Astrocyte of the hippocampus (primary cell): ENCODE measurements at places on chromosomes 5 and 9.

- DNase-seq: no peak
Measured at GRCh38 chr9:109512170-109512756, 14.2 kb upstream of the PTPN3 start.

DNA sequence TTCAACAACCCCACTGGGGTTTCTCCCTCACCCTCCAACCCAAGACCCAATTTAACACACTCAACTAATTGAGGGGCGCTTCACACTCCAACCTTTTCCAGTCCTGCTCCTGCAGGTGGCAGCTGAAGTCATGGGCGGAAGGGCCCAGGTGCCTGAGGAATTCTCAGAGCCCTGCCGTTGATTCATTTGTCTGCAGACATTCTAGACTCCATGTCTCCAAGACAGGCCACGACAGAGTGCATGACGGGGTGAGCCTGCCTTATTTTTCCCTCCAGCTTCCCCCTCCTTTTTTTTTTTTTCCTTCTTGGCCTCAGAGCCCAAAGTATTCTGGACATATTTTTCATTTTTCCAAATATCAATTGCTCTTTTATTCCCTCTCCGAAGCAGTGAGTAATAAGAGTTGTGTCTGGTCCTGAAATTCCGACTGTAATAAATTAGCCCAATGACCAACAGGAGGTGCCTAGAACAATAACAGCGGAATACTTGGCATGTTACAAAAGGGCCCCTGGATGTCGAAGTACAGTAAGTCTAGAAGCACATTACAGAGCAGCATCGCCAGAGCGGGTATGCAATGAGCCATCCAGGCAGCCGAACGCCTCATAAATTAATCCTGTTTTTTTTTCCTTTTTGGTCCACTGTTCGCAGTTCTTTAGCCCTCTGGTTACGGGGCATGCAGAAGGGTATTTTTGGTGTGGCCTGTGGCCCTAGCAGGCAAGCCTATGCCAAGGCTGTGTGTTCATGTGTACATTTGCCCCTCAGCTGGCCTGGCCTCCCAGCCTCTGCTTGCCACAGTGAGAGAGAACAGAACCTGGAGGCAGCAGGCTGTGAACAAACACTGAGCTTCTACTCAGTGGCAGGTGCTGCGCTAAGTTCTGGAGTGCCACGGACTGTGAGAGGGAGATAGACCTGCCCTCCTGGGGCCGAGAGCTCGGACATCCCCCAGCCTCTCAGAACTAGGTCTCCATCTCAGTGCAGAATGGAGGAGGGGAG, 8.6 kb upstream of the SMIM23 start:
- DNase-seq: peak; percentile 50

GRCh38 chr5:66864240-66864884, 268.2 kb downstream of the MAST4 start:
- DNase-seq: peak; percentile 50

GRCh38 chr5:31579558-31579957, 47.5 kb downstream of the C5orf22 start:
- DNase-seq: no peak

GRCh38 chr5:123710031-123710430, 198.1 kb downstream of the CSNK1G3 start:
- DNase-seq: no peak

DNA sequence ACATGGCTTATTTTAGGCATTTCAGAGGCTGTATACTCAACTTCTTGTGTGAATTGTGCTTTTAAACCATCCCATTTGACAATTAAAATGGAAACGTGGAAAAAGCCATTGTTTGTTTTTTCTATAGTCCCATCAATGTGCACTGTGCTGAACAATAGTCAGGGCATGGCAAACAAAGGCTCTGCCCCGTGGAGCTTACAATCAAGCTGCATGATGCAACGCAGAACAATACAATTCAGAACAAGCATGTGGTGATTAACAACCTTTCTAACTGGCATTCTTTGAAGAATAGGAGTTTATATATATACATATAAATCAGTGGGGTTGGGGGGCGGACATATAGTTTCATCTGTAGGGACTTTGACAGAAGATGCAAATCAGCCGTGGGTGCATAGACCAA, 2125.4 kb upstream of the WWC1 start:
- no peak for DNase-seq

- DNase-seq: peak; percentile 34
Measured at GRCh38 chr5:150658699-150659265, 2.3 kb upstream of the MYOZ3 start.

DNA sequence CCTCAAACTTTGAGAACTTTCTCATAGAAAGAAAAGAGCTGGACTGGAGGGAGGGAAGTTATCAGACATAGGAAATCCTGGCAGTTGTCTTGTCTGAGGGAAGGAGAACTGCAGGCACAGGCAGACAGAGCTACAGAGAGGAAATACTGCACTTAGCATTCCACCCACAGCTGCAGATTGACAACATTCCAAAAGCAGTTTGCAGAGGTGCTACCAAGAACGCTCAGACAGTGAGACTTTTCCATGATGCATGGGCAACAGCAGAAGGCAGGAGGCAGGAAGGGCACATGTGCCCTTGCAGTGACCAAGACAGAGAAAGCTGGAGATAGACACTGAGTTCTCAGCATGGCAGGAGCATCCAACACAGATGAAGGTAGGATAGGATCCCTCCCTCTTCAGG, 327.5 kb upstream of the ZNF462 start:
- peak; percentile 33 for DNase-seq

DNA sequence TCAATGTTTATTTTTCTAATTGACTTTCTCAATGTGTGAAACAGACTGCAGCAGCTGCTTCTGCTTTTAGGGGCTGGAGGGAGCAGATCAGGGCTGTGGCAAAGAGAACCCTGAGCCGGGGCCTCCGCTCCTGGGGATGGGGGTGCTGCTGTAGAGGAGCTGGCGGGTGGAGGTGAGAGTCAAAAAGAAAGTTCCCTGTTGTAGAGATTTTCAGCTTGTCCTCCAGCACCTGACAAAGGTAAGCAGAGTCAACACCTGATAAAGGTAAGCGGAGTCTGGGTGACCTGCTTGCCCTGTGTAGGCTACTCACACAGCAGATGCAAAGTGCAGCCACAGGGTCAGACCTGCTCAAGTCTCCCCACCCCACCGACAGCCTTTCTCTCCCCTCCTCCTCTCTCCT, 252.4 kb upstream of the IRX1 start:
- DNase-seq: no peak

DNA sequence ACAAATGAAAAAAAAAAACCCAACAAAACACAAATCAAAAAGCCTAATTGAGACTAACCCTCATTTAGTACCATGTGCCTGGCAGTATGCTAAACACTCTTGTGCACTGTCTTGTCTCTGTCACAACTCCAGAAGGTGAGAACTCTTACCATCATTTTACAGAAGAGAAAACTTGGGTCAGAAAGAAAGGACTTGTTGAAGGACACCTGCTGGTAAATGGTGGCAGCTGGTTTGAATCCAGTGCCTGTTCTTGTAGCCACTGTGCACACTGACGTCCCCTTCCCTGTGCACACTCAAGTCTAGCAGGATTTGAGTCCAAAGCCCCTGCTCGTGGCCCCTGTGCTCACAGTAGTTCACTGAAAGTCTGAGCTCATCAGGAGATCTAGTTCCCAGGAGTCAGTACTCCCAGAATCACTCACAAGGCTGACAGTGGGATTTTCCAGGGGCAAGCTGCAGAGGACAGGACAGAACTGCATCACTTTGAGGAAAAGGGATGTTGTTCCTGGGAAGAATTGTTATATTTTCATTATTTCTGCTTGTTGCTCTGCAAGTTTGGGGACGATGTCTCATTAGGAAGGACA, 43.0 kb upstream of the HSD17B4 start:
- DNase-seq: no peak

DNA sequence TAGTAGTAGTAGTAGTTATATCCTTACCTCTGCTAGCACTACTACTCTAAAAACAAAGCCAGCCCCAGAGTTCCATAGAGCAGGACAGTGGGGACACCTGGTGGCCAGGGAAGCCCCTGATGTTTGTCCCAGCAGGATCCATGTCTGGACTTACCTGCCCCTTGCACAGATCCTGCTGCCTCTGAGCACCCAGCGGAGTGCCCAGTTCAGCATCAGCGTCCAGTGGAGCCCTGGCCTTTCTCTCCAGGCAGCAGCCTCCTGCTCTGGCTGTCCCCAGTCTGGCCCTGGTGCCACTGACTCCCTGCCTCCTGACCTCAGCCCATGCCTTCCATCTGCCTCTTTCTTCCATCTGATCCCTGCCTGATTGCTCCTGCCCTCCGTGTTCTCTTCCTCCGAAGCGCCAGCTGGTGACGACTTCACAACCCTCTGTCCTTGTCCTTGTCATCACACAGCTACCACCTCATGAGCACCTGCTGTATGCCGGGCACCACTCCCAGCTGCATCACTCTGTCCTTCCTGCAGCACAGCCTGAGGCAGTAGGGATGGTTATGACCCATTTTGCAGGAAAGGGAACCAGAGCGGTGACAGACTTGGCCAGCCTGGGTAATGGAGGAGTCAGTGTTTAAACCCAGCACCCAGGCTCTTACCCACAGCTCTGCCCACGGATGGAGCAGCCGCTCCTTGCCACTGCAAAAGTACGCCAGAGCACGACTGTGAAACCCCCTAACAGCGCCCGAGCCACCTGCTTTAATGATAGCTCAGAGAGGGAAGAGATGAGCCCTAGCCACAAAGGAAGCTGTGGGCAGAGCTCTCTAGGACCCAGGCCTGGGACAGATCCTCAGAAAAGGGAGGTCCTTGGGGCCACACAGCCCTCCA, 11.5 kb downstream of the SARDH start:
- peak; percentile 69 for DNase-seq

DNA sequence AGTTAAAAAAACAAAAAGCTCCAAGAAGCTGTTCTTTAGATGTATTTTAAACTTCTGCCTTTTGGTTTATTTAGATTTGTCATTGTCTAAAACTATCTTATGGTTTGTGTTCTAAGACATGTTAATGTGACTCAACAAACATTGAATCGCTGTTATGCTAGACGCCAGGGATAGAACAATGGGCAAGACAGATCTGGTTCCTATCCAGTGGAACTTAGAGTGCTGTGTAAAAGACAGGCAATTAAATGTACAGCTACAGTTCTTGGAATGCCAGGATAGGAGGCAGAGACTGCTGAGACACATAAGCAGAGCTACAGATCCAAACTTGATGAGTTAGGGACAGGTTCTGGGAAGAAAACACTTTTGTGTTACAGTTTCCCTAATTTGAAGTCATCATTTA, 22.4 kb downstream of the LYRM7 start:
- DNase-seq: peak; percentile 30

DNA sequence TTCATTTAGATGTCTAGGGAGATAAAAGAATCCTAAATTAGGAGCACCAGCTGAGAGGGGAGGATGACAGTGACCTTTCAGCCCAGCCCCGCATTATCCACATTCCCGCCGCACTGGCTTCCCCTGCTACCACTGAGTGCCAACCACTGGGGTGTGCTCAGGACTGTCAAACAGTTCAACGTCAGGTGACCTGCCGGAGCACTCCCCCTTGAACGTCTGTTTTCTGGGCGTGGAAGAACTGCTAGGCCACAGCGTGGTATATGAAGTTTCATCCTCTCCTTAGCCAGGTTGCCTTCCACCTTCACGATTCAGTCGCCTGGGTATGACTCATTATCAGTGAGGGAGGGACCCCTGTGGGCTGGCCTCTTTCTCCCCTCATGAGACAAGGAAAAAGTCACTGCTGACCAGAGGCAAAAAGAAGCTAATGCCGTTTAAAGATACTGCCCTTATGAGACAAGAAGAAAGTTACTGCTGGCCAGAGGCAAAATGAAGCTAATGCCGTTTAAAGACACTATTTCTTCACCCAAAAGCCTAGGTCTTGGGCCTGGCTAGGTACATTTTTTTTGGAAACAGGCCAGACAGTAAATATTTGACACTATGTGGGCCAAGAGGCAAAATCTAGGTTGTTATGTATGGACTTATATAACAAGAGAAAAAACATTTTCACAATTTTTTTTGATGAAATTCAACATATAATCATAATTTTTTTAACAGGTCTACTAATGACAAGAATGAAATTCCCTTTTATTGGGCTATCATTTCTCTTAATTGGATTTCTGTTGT, 4.6 kb downstream of the NMRK1 start:
- no peak for DNase-seq

DNA sequence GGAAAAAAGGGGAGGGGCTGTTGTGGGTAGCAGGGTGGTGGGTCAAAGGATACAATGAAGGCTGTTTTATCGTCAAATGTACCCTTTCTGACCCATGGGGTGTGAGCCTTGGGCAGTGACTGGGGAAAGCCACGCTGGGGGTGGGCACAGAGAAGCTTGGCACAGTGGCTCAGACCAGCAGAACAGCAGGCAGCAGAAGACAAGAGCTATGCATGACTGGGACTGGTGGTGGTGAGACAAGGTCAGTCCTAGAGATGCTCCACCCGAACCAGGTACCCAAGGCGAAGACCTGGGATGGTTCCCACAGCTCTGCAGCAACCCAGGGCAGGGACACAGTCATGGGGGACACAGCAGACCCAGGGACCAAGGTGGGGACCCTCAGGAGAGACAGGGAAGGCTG, 38.3 kb downstream of the BICD2 start:
- no peak for DNase-seq

- DNase-seq: no peak
Measured at GRCh38 chr5:43195670-43196265, 3.7 kb downstream of the NIM1K start.

GRCh38 chr9:125541840-125542243, 165.2 kb downstream of the MAPKAP1 start:
- DNase-seq: peak; percentile 50

- DNase-seq: no peak
Measured at GRCh38 chr5:79588696-79589095, 23.5 kb upstream of the TENT2 start.

DNA sequence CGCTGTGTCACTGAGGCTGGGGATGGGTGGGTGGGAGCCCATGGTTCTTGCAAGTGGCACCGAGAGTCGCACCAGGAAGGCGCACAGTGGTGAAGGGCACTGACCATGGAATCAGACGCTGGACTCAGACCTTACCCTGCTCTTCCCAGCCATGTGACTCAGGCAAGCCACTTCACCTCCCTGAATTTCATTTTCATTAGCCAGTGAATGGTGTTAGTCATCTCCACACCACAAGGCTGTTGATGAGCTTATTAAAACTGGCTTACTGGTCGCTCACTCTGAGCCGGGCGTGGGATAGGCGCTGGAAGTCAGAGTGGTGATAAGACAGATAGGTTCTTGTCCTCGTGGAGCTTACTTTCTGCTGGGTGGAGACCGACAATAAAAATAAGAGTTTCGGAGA, 25.1 kb downstream of the FGF18 start:
- DNase-seq: peak; percentile 81

GRCh38 chr5:1800472-1801221, 560 bp upstream of the NDUFS6 start:
- DNase-seq: peak; percentile 49

- no peak for DNase-seq
Measured at GRCh38 chr5:177601126-177601525, 1.2 kb downstream of the B4GALT7 start.

- no peak for DNase-seq
Measured at GRCh38 chr5:55734658-55735057, 3.2 kb upstream of the DDX4 start.

GRCh38 chr9:136058801-136059302, 36.2 kb downstream of the NACC2 start:
- no peak for DNase-seq
